ENCODE measurements at places on chromosomes 4 and X.

- DNase-seq: peak; percentile 90
Measured at GRCh38 chrX:39065051-39065871, 264.0 kb downstream of the MID1IP1 start.

- peak; percentile 43 for DNase-seq
Measured at GRCh38 chr4:46329118-46329976, 60.6 kb downstream of the GABRA2 start.

- DNase-seq: peak; percentile 20
Measured at GRCh38 chr4:86496094-86497080, 97.7 kb upstream of the PTPN13 start.

GRCh38 chr4:166941629-166942028 is 292.7 kb downstream of the SPOCK3 start:
- DNase-seq: no peak

- DNase-seq: no peak
Measured at GRCh38 chr4:147076179-147076578, 130.5 kb upstream of the TTC29 start.

DNA sequence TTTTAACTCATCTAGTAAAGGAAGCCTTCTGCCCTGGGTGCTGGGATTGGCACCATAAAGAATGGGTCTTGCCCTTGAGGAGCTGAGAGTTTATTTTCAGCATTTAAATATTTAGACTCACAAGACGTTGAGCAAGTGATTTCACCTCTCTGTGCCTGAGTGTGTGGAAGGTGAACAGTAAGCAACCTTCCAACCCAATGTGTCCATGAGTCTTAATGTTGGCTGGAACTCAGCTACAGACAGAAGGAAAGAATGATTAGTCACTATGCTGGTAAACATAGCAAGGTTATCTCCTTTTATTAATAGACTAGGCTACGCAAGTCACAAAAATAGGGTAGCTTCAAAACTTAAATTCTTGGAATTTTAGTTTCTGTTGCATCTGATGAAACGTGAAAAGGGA is 277.4 kb upstream of the GATB start:
- DNase-seq: no peak

DNA sequence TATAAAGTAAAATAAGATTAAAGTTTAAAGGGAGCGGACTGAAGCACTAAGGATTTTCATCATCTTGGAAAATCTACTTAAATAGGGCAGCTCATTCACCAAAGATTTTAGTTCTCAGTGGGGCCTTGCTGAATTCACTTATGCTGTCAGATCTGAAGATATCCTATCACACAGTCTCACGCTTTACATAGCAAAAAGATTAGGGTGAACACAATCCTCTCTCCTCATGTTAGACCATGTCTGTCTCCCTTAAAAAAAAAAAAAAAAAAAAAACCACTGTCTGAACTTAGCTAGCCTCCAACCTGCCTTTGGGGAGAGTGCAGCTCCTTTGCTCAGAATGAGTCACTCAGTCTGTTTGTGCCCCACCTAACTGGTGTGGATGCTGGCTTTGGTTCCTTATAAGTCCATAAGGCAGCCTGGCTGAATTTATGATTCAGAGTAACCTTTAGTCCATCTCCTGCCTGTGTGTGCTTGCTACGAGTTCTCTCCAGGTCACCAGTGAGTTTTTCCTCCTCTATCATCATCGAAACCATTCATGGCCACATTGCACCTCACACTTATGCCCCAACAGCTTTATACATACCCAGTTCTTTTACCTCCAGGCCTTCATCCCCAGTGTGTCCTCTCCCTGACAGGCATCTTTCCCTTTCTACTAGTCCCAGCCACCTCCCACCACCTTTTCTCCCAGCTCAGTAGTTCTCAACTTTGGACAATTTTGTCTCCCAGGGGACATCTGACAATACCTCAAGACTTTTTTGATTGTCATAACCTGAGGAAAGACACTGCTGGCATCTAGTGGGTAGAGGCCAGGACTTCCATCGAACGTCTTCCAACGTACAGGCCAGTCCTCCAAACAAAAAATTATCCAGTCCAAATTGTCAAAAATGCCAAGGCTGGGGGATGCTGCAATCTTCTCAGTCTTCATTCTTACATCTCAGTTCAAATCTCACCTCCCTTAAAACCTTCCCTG is 220.7 kb upstream of the EMCN start:
- no peak for DNase-seq

GRCh38 chr4:147899512-147899911 is 167.6 kb downstream of the ARHGAP10 start:
- no peak for DNase-seq

DNA sequence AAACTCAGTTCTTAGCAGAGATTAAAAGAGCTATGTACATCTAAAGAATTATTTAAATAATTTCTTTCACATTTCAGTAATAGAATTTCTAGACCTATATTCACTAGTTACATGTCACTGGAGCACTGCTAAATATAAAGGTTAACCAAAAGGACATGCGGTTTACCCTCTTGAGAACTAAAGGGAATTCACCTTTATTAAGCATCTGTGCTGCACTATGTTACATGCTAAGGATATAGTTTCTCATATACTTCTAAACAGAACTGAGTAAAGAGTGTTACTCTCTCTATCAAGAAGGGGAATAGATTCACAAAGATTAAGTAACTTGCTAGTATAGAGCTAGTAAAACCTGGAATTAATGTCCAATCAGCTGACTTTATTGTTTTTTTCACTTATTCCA is 7.6 kb downstream of the SPIN3 start:
- no peak for DNase-seq

DNA sequence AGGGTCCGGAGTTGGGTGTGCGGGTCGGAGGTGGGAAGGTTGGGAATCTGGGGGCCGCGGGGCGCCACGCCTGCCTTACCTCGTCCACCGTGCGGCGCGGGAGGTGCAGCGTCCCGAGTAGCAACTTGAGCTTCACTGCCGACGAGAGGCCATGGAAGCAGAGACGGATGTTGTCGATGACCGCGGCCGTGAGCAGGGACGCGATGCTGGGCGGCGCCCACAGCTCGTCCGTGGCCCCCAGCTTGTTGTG is 178 bp downstream of the NELFA start:
- DNase-seq: no peak

DNA sequence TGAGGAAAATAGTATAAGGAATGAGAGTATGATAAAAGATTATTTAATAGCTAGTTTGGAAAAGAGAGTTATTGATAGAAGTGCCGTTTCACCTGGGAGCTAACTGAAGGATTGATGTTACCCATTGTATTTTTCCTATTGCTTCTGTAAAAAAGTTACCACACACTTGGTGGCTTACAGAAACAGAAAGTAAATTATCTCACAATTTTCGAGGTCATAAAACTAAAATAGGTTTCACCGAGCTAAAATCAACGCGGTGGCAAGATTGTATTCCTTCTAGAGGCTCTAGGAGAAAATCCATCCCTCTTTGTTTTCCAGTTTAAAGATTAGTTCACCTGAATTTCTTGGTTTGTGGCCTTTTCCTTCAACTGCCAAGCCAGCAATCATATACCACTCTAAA is 11.1 kb upstream of the TRAM1L1 start:
- DNase-seq: no peak

- no peak for DNase-seq
Measured at GRCh38 chr4:170705907-170706306, 616.2 kb upstream of the AADAT start.

- no peak for DNase-seq
Measured at GRCh38 chrX:135651647-135652295, 61.7 kb upstream of the CT45A1 start.

DNA sequence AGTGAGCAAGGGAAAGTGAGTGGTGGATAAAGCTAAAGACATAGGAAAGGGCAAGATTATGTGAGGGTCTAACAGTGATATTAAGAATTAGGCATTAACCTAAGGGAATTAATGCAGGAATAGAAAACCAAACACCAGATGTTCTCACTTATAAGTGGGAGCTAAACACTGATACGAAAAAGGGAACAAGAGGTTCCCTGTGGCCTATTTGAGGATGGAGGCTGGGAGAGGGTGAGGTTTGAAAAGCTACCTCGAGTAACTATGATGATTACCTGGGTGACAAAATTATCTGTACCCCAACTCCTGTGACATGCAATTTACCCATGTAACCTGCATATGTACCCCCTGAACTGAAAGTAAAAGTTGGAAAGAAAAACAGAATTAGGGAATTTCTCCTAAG is 79.0 kb downstream of the ANXA3 start:
- DNase-seq: no peak

GRCh38 chr4:127421437-127421836 is 211.3 kb upstream of the INTU start:
- no peak for DNase-seq

DNA sequence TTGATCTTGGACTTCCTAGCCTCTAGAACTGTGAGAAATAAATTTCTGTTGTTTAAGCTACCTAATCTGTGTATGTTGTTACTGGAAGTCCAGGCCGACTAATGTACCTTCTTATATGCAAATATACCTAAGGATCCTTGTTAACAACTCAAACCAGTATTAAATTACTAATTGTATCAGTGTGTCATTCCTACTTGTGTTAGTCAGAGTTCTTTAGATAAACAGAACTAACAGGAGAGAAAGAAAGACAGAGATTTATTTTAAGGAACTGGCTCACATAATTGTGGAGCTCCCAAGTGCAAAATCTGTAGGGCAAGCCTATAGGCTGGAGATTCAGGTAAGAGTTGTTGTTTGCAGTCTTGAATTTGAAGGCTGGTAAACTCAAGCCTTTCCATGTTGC is 120.0 kb downstream of the ADGRL3 start:
- DNase-seq: no peak

- DNase-seq: no peak
Measured at GRCh38 chrX:114962209-114962608, 55.2 kb downstream of the IL13RA2 start.

GRCh38 chr4:153486281-153487151 is 20.4 kb downstream of the TMEM131L start:
- DNase-seq: no peak

- DNase-seq: no peak
Measured at GRCh38 chr4:126778348-126778747, 854.4 kb upstream of the INTU start.

DNA sequence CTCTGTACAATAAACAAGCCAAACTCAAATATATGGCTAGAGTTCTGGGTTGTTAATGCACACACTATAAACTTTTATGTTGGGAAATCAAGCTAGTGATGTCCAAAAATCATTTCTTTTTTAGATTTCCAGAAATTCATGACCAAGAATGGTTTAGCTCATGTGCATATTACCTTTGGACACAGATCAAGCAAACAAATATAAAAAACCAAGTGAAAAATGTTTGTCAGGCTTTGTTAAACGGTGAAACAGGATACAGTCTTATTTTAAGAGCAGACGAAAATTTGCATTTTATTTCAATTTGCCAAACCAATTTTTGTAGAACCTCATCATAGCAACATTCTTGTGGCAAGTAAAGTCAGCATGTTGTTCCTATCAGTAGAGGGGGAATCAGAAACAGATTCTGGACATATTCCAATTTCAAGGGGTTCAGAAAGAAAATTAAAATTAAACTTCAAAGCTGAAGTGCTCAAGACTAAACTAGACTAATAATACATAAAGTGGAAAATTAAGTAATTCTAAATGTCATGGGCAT is 413.6 kb downstream of the TRIML1 start:
- DNase-seq: no peak

- no peak for DNase-seq
Measured at GRCh38 chr4:185224597-185224996, 15.2 kb downstream of the SNX25 start.

DNA sequence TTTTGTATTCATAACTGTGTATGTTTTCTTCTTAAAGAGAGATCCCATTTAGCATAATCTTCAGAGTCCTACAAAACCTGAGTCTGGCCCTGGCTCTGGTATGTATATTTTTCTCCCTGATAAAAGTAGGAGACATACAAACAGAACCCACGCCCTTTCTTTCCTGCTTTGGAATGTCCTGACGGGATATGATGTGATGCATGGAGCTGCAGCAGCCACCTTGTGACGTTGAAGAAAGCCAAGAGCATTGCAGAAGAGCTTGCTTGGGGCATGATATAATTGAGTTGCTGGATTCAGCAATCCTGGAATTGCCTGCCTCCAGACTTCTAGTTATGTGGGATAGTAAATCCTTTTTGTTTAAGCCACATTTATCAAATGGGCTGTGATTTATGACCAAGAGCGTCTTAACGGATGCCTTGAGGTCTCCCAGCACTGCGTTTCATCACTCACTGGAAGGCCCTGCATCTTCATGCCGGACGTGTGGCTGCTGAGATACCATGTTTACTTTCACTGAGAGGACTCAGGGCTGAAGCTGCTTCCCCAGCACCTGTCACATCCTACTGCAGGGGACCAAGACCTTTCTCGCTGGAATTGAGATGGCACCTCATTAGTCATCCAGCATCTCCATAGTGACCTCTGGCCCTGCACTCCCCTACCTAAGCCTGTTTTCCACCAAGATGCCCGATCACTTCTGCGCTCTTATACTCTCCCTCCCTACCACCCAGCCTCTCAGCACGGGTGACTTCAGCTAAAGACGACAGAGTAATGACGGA is 107.0 kb downstream of the ENPP6 start:
- no peak for DNase-seq

GRCh38 chr4:88860586-88860985 is 163.0 kb upstream of the NAP1L5 start:
- no peak for DNase-seq

DNA sequence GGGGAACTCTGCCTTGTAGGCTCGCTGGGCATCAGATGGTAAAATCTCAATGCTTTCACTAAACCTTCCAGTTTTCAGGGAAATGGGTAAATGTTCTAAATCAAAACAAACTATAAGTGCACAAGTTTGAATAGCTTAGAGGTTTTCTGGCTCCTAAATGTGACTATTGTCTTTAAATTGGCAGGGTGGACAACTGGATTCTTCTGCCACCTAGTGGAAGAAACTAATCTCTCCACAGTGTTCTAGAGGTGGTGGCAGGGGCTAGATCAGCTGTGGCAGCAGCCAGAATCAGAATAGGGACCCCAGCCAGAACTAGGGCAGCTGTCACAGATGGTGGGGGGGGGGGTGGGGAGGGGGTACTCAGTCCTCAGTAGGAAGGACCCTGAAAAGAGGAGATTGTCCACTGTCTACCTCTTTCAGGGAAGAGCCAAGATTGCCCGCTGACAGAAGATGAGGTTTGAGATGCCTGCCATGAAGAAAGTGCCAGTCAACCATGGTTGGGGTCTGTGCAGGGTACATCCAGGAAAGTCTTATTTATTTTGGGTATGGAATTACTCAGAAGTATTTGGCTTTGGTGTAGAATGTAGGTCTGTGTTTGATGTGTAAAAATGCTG is 201.4 kb downstream of the CCNG2 start:
- DNase-seq: peak; percentile 31

GRCh38 chr4:98314791-98315565 is 53.8 kb downstream of the RAP1GDS1 start:
- DNase-seq: no peak

Data from NCI-H1105 treated with DMSO at 0.1 percent for 48 hours (cell line).